ENCODE measurements at places on chromosomes 7 and 10. TPM values are rescaled to one million over a fixed set of nuclear protein-coding genes. Genes with fewer than 3 reads are reported as not detected.

DNA sequence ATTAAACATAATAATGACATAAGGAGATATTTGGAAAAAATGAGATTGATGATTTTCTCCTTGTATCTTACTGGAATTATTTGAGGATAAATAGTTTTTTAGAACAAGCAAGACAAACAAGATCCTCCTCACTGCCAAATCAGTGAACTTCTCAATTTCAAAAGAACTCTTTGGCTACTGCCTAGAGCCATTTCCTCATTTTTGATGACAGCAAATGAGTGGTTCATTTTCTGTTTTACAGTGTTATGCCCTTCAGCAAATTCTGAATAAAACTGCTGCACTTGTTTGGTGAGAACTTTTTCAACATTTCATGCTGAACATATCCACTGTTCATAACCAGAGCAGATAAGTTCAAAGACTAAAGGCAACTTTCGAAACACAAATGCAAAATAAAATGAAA is 42.5 kb upstream of the AHR start:
- DNase-seq = no peak

DNA sequence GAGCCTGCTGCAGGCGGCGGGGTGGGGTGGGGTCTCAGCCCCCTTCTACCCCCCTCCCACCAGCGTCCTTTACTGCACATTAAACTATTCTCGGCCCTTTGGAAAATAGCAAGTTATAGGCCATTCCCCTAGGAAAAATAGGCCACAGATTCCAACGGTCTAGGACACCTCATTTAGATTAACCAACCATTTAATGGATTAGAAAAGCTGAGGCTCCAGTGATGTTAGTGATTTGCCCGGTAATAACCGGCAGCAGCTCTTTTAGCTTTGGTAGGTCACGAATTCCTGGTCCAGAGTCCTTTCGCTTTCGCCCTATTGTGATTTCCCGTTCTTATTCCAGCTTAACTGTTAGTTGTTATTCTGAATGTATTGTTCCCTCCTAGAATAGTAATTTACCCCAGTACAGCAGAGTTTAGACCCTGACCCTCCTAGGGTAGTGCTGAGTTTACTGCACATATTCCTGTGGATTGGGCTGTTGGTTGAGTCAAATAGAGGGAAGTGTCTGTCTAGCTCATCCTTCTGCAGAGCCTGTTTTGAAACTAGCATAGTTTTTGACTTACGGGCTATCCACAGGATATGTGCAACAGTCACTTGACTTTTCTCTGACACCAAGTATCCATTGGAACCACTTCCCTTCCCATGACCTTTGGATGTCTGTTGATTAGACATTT is 754 bp downstream of the GSTO1 start:
- DNase-seq = no peak

- DNase-seq = no peak
Measured at GRCh38 chr7:30474893-30475292, 3.7 kb downstream of the NOD1 start.

GRCh38 chr7:147423875-147424274 is 1166.7 kb upstream of the C7orf33 start:
- DNase-seq = no peak

- DNase-seq = no peak
Measured at GRCh38 chr7:127654404-127655394, 2.7 kb downstream of the SND1 start.

- DNase-seq = no peak
Measured at GRCh38 chr10:112945811-112946210, 4.2 kb upstream of the TCF7L2 start.

DNA sequence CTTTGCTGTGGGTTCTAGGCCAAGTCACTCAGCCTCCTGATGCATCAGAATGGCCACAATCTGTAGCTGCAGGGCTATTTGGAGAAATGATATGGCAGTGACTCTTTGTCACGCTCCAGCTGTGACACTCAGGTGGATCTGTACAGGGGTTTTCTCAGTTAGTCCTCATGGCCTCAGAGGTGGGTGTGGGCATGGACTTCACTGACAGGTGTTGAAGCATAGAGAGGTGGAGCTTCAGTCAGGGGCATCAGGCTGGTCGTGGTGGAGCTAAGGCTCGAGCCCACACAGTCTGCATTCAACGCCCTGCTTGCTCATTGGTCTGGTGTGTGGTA is 21.2 kb downstream of the PALD1 start:
- DNase-seq = no peak

DNA sequence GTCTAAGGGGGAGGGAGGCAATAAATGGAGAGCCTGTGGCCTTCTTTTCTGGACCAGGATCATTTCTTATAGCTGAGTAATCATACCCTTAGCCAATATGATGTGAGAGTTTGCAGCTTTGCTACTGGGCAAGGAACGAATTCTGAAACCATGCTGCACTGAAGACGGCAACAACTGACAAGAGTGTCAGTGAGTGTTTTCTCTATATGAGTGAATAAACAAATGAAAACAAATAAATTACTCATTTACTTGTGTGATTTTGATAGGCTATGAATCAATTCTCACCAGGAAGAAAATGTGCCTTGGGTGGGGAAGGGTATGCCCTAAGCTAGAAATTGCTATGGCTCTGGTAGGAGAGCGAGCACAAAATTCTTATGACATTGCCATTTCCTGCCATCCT is 79.4 kb upstream of the LRRN3 start:
- DNase-seq = no peak

GRCh38 chr10:3584926-3585784 is 199.9 kb downstream of the KLF6 start:
- DNase-seq = no peak

- no peak for DNase-seq
Measured at GRCh38 chr7:101968720-101969466, 151.5 kb downstream of the CUX1 start.

DNA sequence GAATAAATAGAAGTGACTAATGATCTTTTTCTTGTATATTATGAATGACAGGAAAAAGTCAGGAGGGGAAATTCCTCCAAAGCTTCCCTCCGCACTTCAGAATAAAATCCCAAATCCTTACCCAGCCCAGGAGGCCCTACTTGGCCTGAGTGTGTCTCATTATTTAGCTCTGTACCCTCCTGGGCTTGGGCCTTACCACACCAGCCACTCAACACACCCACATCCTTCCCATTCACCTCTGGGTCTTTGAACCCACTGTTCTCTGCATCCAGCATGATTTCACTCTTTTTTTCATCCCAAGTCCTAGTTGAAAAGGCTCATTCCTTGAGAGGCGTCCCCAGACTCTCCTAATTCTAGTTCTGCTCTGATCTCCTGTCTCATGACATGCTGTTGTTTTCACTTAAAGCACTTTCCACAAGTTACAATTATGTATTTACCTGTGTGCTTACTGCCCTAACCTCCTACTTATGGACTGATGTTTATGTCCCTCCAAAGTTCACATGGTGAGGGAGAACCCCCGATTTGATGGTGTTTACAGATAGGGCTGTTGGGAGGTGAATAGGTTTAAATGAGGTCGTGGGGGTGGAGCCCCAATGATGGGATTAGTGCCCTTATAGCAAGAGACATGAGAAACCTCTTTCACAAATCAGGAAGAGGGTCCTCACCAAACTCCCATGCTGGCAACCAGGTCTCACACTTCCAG is 6.4 kb downstream of the NOD1 start:
- DNase-seq = no peak

GRCh38 chr7:138565071-138565450 is 105.0 kb downstream of the TRIM24 start:
- no peak for DNase-seq

DNA sequence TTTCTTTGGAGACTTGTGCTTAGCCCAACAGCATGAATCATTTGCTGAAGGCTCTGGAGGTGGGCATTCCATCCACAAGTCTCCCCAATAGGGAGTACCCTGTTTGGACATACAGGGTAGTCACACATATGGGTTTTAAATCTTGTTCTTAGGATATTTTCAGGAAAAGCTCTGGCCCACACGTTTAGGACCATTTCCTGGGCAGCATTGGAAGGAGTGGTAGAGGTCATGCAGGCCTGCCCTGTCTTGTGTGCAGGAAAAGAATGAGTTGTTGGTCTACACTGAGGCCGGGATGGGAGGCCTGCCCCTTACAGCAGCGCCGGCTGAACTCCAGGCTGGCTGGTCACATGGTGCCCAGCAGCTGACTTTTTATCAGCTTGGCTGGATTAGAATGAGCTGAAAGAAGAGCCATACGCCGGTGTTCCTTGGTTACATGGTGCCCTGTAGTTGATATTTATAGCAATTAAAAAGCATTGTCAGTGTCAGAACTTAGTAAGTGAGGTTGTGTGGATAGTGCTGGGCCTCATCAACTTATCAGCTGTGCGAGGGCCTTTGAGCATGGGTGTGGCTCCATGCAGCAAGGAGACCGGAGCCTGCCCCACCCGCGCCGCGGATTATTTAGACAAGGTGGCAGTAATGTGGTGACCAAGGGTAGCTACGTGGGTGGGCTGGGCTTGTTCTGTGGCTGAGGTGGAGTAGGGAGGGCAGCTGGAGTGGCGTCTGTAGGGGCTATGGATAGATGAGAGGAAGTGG is 28.6 kb downstream of the OGDH start:
- peak; percentile 42 for DNase-seq

APBB1IP gene
- total RNA-seq = 40.1 TPM

NCAPG2 gene
- 7.5 TPM for total RNA-seq

UPK3B gene
- total RNA-seq = 3.3 TPM

LDB1 gene
- total RNA-seq = 77.8 TPM

All from mucosa of gallbladder (tissue), 1 donor.